ENCODE measurements at places on chromosomes 1 and 21.

GRCh38 chr1:91846007-91846638, 39.8 kb downstream of the TGFBR3 start:
- DNase-seq = no peak

DNA sequence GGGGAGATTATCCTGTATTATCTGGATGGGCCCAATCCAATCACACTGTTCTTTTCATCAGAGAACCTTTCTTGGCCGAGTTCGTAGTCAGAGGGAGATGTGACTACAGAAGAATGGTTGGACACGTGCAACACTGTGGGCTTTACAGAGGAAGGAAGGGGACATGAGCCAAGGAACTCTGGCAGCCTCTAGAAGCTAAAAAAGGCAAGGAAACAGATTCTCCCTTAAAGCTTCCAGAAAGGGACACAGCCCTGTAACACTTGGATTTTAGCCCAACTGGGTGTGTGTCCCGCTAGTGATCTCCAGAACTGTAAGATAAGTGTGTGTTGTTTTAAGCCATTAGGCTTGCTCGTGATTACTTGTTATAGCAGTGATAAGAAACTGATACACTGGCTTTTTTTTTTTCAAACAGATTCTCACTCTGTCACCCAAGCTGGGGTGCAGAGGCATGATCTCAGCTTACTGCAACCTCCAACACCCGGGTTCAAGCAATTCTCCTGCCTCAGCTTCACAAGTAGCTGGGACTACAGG, 53.9 kb upstream of the FBXO28 start:
- DNase-seq = no peak

- no peak for DNase-seq
Measured at GRCh38 chr1:238649200-238649599, 737.2 kb upstream of the CHRM3 start.

- DNase-seq = no peak
Measured at GRCh38 chr1:7136166-7136953, 351.1 kb downstream of the CAMTA1 start.

DNA sequence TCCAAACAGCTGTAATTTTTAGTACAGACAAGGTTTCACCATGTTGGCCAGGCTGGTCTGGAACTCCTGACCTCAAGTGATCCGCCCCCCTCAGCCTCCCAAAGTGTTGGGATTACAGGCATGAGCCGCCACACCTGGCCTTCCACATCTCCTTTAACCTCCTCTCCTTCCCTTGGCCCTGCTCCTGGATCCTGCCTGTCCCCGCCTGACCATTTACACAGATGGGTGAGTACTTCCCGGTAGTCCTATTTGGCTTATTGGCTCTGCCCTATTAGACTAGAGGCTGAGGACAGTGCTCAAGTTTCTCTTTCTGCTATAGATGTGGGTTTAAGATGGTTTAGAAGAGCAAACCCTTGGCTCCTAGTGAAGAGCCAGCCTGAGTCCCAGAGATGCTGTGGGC, 7.1 kb downstream of the PTPN7 start:
- DNase-seq = no peak

GRCh38 chr1:211587123-211587522, 8.2 kb upstream of the SLC30A1 start:
- DNase-seq = no peak

GRCh38 chr1:22714455-22714854, 3.8 kb downstream of the EPHB2 start:
- DNase-seq = no peak

- DNase-seq = no peak
Measured at GRCh38 chr1:160625725-160626498, 20.9 kb downstream of the SLAMF1 start.

- DNase-seq = no peak
Measured at GRCh38 chr1:230236301-230237008, 169.4 kb downstream of the GALNT2 start.

- DNase-seq = no peak
Measured at GRCh38 chr1:232571523-232571922, 58.4 kb downstream of the SIPA1L2 start.

DNA sequence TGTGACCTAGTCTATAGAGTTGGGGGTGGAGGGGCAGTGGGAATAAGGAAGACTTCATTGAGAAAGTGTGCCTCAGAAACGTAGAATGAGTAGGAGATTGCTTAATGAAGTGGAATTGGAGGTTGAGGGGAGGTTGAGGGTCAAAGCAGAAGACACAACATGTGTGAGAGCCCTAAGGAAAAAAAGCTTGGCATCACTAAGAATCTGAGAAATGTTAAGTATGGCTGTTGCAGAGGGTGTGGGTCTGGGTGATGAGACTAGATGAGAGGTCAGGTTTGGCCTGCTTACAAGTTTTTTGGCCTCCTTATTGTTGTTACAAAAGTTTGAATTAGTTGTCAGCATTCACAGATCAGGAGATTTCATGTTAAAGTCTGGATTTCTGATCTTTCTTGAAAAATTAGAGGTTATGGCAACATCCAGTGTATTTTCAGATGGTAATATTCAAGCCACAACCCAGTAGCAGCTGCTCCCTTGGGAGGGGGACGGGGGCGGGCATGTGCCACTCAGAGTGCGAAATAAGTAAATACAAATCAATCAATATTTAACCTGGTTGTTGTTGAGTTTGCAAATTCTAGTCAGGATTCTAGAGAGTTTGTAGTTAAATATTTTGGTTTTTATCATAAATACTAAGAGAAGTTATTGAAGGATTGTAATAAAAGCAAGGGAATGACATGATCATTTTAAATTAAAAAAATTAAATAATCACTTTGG, 4.3 kb downstream of the MAN1A2 start:
- no peak for DNase-seq

DNA sequence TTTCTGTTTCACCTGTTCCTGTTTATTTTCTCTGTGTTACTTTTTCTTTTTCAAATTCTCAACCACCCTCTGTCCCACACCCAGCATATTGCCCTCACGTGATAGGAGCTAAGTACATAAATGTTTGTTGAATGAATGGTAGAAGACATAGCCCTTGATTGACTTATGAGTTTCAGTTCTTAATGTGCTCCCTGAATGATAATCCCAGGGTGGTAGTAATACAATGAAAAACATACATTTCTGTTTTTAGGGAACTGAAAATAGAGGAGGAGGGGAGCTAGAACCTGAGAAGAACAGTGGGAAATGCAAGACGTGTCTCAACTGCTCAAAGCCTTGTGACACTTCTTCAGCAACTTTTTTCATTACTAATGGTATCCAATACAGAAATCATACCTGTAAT, 147.1 kb downstream of the SPATA46 start:
- no peak for DNase-seq

- DNase-seq = no peak
Measured at GRCh38 chr1:176051902-176052518, 155.1 kb downstream of the COP1 start.

DNA sequence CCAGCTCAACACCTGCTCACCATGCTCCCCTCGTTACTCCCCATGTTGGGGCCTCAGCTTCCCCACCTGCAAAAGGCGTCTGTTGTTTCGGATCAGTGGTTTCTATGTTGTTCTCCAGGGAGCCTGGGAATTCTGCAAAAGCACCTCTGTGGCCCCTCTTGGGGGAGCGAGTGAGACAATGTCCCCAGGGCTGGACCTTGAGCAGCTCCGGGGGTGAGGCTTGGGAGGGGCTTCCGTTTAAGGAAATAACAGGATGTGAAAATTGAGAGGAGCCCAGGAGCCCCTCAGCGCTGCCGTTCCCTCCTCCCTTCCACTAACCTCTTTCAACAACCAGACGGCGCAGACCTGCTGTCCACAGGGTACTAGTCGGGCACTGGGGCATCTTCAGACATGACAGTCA, 98.5 kb upstream of the IFFO2 start:
- DNase-seq = no peak

DNA sequence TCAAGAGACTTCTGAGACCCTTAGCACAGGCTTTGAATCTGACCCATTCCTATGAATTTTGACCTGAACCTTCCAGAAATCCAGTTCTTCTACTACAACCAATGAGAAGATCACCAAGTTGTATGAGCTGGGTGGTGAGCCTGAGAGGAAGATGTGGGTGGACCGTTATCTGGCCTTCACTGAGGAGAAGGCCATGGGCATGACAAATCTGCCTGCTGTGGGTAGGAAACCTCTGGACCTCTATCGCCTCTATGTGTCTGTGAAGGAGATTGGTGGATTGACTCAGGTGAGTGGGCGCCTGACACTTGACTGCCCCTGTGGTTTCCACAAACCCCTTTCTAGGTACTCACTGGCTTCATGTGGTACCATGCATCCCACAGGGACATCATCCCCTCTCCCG, 20.0 kb upstream of the PIGV start:
- DNase-seq = no peak

DNA sequence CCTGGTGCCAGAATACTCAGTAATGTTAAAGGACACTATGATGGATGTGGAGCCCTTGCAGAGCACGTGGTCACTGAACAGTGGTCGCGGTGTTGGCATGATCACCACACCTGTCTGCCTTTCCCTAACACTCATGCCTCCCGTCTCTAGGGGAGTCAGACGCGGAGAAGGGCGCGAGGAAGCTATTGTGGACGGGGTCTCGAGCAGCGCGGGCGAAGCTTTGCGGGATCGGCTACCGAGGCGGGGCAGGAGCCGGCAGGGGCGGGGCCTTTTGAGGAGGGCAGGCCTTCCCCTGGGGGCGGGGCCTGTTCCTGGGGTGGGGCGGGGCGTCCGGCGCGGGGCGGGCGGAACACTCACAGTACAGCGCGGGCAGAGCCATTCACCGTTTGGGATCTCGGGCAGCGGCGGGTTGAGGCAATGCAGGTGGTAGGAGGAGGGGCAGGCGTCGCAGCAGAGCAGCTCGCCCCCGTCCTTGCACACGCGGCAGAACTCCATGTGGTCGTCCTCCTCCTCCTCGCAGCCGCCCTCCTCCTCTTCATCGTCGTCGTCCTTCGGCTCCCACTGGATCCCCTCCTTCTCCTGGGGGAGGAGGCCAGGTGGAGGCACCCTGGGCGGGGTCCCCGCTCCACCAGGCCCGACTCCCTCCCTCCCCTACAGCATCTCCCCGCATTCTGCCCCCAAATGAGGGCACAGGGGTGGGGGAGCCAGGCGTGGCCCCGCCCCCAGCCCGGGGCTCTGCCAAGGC, 31.5 kb downstream of the CHD5 start:
- DNase-seq = no peak

DNA sequence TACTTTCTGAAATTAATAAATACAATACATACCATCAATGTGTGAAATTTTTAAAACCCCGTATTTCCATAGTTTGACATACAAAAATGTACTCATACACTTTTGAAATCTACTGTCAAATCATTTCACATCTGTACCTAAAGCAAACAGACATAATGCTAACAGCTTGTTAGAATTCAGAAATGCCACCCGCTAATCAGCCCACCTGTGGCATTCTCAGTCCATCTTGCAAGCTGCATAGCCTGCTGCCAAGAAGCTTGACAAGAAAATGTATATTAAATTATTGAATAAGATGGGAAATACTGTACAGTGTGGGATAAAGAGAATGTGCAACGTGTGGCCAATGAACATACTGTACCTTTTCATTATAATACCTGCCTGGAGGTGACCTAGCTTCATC, 55.1 kb downstream of the ZBTB18 start:
- DNase-seq = no peak

DNA sequence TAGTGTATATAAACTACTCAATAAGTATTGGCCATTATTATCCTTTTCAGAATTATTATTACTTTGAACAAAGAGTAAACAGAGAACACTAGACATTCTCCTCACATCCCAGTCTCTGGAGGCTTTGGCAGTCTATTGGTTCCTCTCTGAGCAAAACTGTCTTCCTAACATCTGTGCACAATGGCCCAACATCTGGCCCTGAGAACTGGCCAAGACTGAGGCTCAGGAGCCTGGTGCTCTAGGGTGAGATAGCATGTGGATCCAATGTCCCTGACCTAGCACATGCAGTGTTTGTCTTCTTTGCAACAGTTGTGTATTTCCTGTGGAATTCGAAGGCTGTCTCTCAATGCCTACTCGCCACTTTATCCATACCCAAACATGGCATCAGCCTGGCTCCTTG, 313.2 kb upstream of the KAZN start:
- no peak for DNase-seq

DNA sequence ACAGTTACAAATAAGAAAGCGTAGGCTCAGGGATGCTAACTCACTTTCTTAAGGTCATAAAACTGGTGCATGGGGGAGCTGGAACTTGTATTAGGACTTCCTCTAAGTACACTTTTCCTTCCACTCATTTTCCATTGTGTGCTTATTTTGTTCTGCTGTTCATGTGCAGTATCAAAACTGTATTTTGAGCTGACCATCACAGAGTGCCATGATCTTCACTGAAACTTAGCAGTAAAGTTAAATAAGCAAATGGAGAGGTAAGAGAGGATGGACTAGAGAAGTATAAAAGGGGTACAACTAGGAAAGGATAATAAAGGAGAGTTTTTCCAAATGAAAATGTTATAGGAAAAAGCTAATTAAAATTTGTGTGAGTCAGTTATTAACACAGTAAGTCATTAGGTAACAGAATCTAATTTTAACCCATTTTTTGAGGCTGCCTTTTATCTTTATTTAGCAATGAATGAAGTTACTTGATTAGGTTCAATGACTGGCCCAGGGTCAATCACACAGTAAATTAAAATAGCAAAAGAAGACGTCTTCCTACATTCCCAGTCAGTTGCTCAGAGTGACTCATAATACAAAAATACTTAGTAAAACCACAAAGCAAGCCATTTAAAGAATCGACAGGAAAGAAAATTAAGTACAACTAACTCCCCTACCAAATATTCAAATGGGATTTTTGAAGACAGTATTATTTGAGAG, 165.8 kb upstream of the C1orf105 start:
- peak; percentile 54 for DNase-seq

DNA sequence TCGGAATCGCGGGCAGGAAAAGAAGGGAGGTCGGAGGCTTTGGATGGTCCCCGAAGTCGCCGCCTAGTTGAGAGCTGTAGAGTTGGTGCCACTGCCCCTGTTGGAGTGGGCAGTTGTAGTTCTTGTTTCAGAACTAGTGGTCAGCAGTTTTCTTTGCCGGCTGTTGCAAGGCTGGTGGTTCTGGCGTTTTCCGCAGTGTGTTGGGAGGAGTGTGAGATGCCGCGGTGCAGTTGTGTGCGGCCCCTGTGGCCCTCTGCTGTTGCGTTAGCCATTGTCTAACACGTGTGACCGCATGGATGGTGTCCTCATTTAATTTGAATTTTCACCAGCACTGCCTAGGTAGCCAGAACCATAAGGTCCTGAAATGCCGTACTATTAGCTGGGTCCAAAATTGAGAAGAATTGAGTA, 1.4 kb downstream of the ARF1 start:
- DNase-seq = no peak

GRCh38 chr1:157158967-157159366, 20.8 kb upstream of the ETV3 start:
- DNase-seq = no peak

GRCh38 chr1:1032424-1032823, 12.5 kb downstream of the AGRN start:
- no peak for DNase-seq
